ENCODE measurements at places on chromosomes 3 and 15.
A peak's percentile ranks its signal among the peaks of the same experiment; 100 is the strongest.

DNA sequence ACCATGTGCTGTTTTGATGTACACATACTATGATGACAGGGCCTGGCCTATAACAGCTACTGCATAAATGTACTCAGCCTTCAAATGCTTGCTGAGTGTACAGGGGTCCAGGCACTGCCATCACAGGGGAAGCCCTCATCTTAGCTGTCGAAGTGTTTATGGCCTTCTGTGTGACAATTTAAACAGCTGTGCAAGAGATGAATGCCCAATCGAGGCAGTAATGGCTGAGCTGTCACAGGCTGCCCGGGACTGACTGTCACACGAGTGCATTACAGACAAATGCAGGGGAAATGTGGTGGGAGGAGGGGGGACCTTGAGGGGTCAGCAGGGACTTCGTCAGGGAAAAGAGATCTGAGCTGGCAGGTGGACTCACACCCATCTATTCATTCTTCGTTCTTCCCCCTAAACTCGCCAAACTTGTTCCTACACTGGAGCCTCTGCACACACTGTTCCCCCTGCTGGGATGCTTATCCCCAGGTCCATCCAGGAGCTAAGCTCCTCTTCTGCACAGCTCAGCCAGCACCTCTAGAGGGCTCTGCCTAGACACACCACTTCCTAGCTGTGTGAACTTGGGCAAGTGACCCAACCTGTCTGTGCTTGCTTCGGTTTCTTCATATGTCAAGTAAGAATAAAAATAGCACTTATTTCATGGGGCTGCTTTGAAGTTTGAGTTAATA, 156.2 kb upstream of the IQSEC1 start:
- DNase-seq, result peak; percentile 36

GRCh38 chr15:76344893-76345582, 8.5 kb downstream of the ISL2 start:
- no peak for DNase-seq

- DNase-seq, result peak; percentile 24
These were observed 50.1 kb downstream of the CALML4 start for GRCh38 chr15:68154923-68155559.

GRCh38 chr15:76987896-76988860, 6.7 kb upstream of the PSTPIP1 start:
- DNase-seq, result peak; percentile 89

DNA sequence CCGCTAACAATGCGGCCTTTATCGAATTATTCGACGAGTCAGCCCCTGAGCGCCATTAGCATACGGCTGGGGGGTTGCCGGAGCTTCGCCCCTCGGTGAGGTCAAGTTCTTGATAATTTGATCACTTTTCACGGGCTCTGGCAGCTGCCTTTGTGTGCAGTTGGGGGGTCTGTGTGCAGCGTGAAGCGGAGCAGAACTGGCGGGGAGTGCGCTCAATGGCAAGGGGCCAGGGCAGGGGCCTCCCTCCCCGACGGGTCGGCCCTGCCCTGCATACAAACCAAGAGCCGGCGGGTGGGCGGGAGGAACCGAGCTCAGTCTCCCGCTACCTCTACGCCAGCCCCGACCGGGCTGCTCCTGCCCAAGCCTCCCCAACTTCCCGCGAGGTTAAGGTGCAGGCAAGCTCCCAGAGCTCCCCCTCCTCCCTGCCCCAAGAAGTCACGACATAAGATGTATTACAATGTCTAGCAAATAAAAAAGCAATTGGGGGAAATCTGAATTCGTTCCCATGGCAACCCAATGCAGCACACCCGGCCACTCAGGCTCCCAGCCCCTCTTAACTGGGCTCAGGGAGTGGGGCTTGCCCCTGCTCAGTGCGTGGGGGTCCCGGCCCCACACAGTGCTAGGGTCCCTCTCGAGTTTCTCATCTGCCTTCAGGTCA, 34.1 kb upstream of the POLG start:
- DNase-seq, result no peak

DNA sequence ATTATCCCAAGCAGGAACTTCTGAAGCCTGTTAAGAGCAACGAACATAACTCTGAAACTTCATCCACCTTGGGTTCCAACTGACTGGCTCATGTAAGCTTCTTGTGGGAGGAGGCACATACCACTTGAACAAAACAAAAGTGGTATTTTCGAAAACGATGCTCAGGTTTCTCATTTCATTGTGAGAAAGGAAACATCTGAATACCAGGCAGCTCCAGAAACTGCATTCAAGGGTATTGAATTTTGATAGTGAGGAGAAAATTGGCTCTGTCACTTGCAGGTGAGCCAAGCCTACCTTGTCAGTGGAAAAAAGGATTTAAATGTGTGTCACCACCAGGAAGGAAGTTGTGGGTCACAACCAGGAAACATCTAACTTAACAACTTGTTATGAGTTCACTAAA, 218.1 kb upstream of the SATB1 start:
- DNase-seq, result peak; percentile 24

DNA sequence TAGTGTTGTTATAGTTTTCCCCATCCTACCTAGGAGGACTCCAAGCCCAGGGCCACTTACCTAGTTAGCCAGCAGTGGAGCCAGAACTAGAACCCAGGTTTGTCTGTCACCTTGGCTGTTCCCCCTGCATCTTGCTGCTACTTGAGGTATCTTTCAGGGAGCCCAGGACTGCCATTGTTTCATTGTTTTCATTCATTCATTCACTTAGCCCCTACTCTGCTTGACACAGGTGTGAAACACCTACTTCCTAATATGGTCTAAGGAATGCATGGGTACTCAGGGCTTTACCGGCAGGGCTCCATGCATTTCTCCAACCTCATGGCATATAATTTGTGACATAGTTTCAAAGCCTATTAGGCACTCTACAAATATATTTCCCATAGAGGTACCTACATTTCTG, 266.6 kb upstream of the TPM1 start:
- DNase-seq, result no peak

DNA sequence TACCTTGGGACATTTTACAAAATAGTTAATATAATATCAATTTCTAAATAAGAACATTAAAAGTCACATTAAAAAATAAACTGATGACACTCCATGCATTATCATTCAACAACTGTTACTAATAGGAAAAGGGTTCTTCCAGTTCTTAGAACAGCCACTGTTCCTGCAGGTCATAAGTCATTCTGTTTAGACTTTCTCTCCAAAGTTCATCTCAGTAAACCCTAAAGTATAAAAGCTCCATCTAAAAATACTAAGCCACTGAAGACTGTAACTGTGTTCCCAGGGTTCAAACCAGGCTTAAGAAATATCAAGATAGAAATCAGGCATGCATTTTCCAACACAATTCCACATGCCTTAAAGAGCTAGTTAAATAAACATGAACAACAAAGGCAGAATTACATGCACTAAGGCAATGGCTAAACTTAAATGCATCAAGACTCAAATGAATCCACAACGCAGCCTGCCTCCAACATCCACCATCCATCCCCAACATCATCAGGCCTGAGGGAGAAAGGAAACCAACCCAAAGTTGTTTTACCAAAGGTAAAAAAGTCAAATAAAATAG, 46.2 kb downstream of the DMXL2 start:
- no peak for DNase-seq

DNA sequence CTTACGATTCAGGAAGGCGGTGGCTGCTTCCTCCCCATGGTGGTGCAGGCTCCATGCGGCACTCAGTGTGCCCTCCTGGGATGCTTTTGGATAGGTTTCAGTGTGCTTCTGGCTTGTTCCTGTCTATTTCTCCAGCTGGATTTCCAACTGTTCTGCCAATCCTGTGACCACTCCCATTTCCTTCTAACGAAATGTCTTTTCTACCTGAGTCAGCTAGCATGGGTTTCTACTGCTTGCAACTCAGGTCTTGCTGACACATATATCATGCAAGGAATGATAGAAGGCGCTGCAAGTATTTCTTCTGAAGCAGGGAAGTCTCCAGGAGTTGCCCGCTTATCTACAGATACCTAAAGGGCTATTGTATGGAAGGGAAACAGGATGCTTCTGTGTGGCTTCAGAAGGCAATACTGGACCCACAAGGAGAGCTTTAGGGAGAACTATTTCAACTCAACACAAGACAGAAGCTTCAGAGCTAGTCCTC, 244.4 kb downstream of the OPA1 start:
- no peak for DNase-seq

DNA sequence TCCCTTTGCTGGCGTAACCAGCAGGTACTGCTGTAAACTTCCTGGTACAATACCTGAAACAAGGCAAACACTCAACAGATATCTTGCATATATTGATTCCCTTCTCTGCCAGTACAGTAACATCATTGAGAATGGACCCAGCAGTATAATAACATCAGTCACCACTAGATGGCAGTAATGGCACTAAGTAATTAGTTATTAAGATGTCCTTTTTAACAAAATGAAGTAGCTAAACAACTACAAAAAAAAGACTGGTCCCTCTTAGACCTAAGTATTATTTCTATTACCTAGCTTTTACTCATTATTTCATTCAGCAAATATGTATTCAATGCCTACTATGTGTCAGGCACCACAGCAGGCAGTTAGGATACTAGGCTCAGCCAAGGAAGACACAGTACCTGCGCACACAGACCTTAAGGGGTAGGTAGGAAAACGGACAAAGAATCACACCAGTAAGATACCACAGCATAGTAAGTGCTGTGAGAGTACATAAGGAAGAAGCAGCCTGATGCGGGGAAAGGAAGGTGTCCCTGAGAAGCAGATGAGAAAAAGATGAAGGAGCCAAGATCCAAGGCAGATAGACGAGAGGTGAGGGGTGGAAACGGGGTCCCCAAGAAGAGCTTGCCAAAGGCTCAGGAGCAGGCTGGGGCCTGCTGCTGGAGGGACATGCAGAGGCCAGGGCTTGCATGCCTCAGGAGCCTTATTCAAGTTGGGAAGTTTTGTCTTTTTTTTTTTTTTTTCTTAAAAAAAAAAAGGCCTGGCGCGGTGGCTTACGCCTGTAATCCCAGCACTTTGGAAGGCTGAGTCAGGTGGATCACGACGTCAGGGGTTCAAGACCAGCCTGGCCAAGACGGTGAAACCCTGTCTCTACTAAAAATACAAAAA, 102.7 kb upstream of the CHD2 start:
- no peak for DNase-seq

- DNase-seq, result no peak
These were observed 24.1 kb downstream of the ALS2CL start for GRCh38 chr3:46669191-46669999.

DNA sequence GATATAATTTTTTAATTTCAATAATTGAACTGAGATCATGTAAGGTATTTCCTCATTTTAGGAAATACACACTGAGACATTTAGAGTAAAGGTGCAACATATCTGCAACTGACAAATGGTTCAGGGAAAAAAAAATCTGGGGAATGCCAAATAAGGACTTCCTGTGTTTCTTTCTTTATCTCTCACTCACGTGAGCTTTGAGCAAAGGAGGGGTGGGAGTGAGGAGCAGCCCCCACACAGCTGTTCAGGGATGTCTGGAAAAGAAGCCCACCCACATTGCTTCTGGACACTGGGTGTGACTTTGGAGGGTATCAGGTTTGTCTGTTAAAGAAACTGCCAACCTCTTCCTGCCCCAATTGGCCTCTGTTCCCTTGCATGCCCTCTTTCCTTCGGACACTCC, 5.6 kb upstream of the TP63 start:
- DNase-seq, result no peak

GRCh38 chr3:32283304-32283703, 44.8 kb downstream of the CMTM8 start:
- no peak for DNase-seq

DNA sequence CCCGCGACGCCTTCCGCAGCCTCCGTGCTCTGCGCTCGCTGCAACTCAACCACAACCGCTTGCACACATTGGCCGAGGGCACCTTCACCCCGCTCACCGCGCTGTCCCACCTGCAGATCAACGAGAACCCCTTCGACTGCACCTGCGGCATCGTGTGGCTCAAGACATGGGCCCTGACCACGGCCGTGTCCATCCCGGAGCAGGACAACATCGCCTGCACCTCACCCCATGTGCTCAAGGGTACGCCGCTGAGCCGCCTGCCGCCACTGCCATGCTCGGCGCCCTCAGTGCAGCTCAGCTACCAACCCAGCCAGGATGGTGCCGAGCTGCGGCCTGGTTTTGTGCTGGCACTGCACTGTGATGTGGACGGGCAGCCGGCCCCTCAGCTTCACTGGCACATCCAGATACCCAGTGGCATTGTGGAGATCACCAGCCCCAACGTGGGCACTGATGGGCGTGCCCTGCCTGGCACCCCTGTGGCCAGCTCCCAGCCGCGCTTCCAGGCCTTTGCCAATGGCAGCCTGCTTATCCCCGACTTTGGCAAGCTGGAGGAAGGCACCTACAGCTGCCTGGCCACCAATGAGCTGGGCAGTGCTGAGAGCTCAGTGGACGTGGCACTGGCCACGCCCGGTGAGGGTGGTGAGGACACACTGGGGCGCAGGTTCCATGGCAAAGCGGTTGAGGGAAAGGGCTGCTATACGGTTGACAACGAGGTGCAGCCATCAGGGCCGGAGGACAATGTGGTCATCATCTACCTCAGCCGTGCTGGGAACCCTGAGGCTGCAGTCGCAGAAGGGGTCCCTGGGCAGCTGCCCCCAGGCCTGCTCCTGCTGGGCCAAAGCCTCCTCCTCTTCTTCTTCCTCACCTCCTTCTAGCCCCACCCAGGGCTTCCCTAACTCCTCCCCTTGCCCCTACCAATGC, 2.0 kb downstream of the ISLR start:
- DNase-seq, result no peak

- no peak for DNase-seq
These were observed 16.5 kb upstream of the RGMA start for GRCh38 chr15:93105485-93105884.

GRCh38 chr15:33093222-33093621, 101.3 kb downstream of the FMN1 start:
- no peak for DNase-seq

DNA sequence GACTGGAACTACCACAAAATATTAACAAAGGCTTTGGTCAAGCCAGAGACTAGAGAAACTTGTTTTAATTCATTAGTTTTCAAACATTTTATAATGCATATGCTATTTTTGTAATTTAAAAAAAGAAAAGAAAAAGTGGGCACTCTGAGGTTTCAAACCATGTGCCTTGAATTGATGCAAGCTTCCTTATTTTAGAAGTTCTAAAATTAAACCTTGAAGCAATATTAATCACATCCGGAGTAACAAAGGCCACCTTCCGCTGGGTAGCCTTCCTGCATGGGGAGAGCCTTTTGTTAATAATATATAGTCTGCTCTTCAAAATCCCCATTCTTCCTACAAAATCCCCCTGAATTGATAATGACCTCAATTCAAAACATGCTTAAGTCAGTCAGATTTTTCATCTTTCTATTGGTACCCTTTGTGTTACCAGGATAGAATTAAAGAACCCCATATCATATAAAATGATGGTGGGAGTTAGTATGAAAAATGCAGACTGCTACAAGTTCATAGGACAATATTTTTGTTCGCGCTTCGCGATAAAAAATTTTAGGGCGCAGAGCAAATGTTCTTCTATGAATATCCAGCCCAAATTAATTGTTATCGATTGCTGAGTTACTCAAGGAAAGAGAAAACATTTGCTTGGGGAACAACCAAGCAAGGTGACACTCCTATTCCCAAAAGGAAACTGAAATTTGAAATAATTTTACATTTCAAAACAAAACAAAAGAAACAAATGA, 30.6 kb downstream of the LDHAL6B start:
- no peak for DNase-seq
